ENCODE measurements at places on chromosomes 4 and X. TPM values are rescaled to one million over a fixed set of nuclear protein-coding genes. Genes with fewer than 3 reads are reported as not detected.

The USP26 gene
- 0.06 TPM for polyA plus RNA-seq

The DGAT2L6 gene
- polyA plus RNA-seq = not detected

GRCh38 chr4:169566021-169566818 lies 46.2 kb downstream of the NEK1 start:
- DNase-seq = peak; percentile 76

The DRD5 gene
- polyA plus RNA-seq = not detected

All from left lung (tissue), 14 donors.